ENCODE measurements at places on chromosomes 2 and 18.
A peak's percentile ranks its signal among the peaks of the same experiment; 100 is the strongest.

- peak; percentile 26 for DNase-seq
These were observed 54.3 kb downstream of the VSNL1 start for GRCh38 chr2:17594533-17595401.

DNA sequence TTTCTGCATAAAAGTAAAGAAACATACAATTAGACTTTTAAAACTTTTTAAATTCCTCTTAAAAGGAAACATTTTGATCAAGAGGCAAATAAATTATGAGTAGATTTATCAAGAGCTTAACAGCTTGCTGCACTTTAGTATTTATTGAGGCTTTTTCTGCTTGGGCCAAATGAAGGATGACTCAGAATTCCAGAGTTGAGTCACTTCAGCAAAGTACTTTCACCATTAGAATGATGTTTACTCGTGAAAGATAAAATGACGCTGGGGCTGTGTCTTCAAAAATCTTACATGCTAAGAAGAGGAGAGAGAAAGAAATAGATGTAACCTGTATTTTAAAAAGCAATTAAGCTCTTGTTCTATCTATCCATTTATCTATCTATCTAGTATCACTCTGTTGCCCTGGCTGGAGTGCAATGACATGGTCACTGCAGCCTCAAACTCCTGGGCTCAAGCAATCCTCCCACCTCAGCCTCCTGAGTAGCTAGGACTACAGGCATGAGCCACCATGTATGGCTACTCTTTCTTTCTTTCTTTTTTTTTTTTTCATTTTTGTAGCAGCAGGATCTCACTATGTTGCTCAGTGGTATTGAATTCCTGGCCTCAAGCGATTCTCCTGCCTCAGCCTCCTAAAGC is 75.3 kb upstream of the RIOK3 start:
- peak; percentile 69 for DNase-seq

GRCh38 chr2:73938718-73939352 is 12.2 kb downstream of the DGUOK start:
- DNase-seq = peak; percentile 43

DNA sequence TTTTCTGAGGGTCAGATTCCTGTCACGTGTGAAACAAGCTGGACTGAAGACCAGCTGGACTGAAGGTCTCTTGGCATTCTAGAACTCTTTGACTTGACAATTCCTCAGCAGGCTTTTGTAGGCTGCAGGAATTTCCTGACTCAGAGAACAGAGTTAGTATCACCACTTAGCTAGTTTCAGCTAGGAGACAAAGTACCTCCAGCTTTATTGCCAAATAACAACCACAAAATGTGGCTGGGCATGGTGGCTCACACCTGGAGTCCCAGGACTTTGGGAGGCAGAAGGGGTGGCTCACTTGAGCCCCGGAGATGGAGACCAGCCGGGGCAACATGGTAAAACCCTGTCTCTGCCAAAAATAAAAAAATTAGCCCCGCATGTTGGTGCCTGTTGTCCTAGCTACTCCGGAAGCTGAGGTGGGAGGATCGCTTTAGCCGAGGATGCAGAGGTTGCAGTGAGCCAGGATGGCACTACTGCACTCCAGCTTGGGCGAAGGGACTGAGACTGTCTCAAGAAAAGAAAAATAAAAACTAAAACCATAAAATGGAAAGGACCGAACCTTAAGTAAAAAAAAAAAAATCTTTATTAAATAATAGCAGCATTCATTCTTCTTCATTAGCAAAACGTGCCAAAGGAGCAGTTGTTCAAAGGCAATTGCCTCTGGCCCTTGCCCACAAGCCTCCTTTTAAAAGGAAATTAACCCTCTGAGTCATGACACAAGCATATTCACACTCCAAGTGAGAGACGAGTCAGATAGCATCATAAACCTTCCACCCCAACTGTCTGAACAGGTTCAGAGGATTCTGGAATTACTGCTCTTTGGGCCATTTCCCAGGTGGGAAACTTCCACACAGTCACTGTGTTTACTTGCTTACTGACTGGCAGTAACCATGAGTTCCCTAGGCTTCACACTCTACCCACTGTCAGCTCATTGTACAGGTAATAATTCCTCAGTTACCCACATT is 88.9 kb downstream of the MYL12B start:
- DNase-seq = peak; percentile 22

DNA sequence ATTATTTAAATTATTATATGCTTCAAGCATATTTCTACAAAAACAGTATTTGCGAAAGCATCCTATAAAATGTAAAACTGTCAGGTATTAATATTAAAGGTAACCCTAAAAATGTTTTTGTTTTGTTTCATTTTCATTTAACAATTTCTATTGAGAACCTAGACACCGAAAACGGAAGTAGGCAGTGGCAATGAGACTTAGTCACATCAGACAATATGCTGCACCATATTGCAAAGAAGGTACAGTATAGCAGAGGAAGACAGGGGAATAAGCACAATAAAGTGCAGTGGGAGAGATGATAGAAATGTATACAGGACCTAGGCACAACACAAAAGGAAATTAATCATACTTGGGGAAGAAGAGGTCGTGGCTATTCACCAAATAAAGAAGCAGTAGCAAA is 12.2 kb downstream of the SCN1A start:
- no peak for DNase-seq

DNA sequence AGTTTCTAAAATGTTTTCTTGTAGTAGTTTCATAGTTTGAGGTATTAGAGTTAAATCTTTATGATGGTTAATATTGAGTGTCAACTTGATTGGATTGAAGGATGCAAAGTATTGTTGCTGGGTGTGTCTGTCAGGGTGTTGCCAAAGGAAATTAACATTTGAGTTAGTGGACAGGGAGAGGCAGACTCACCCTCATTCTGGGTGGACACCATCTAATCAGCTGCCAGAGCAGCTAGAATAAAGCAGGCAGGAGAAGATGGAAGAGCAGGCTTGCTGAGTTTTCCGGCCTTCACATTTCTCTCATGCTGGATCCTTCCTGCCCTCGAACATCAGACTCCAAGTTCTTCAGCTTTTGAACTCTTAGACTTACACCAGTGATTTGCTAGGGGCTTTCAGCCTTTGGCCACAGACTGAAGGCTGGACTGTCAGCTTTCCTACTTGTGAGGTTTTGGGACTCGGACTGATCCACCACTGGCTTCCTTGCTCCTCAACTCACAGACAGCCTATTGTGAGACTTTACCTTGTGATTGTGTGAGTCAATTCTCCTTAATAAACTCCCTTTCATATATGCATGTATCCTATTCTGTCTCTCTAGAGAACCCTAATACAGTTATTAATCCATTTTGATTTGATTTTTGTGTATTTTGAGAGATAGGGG is 56.8 kb upstream of the STK39 start:
- no peak for DNase-seq

GRCh38 chr18:25169701-25170100 is 182.3 kb downstream of the ZNF521 start:
- DNase-seq = no peak

DNA sequence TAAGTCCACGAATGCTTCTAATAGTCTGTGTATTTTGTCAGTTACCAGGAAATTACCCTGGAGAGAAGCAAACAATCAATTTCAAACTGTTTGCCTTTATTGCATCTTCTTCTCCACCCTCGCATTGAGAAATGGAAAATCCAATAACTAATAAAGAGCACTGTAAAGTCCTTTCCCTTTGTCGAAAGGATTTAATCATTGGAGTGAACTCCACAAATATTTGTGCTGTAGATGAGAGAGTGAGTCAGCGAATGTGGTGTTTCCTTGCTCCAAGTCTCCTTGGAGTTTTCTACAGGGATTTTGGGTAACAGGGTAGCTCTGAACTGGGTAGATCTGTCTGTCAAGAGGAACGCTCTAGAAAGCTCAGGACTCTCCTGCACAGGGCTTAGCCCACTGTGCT is 240.2 kb downstream of the KCNS3 start:
- peak; percentile 42 for DNase-seq

GRCh38 chr2:200609028-200609614 is 23.3 kb downstream of the AOX1 start:
- DNase-seq = peak; percentile 72

GRCh38 chr2:37870829-37871228 is 54.3 kb upstream of the RMDN2 start:
- DNase-seq = no peak

GRCh38 chr2:113227290-113227689 is 51.4 kb downstream of the PAX8 start:
- DNase-seq = no peak

GRCh38 chr2:219032051-219032745 is 9.1 kb downstream of the CFAP65 start:
- no peak for DNase-seq

DNA sequence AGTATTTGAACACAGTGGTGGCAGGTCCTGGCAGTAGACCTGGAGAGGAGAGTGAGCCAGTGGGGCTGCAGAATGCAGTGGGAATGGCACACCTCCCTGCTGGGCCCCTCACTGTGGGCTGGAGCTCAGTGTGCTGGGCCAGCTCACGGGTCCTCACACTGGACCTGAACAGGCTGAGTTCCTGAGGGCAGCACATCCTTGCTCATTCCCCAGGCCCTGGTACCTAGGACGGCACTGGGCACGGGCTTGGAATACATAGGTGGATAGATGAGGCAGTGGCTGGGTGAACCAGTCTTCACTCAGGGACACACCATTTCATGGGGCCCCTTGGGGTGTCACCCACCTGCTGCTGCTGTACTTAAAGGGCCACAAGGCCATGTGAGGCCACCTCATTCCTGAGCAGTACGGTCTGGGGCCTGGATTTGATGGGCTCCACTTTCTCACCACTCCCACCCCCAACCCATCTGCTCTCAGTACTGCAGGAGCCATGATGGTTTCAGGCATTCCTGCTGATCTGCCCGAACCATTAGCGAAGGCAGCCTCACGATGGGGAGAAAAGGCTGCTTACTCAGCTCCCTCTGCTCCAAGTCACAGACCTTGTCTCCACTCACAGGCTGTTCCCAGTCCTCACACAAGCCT is 4.2 kb downstream of the TMEM177 start:
- no peak for DNase-seq

DNA sequence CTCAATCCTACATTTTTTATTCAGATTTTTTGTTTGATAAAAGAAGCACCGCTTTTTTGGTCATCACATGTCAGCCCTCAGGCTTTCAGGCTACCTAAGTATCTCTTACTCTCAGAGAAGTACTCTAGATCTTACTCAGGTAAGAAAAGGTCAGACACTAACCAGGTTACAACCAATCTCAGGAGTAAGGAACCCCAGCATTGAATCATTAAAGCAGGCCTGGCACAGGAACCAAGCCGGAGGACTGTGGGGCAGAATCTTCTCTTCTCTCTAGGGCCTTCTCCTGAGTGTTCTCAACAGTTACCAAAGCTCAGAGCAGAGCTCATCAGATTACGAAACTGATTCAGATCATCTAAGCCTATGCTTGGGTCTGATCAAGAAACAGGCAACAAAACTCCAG is 28.2 kb downstream of the RBMS1 start:
- no peak for DNase-seq

DNA sequence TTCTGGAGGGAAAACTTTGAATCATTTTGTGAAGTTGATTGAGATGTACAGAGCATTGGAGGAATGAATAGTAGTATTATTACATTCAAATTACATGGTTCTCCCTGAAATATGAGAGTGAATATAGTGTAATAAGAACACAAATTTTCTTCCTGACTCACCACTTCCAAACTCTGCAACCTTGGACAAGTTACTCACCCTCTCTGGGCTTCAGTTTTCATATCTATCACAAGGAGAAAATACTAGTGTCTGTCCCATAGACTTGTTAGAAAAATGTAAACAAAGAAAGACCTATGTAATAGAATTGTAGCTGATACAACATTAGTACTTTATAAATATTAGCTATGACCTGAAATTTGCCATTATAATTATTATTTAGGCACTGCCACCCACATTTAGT is 150.8 kb downstream of the LRRTM1 start:
- no peak for DNase-seq

DNA sequence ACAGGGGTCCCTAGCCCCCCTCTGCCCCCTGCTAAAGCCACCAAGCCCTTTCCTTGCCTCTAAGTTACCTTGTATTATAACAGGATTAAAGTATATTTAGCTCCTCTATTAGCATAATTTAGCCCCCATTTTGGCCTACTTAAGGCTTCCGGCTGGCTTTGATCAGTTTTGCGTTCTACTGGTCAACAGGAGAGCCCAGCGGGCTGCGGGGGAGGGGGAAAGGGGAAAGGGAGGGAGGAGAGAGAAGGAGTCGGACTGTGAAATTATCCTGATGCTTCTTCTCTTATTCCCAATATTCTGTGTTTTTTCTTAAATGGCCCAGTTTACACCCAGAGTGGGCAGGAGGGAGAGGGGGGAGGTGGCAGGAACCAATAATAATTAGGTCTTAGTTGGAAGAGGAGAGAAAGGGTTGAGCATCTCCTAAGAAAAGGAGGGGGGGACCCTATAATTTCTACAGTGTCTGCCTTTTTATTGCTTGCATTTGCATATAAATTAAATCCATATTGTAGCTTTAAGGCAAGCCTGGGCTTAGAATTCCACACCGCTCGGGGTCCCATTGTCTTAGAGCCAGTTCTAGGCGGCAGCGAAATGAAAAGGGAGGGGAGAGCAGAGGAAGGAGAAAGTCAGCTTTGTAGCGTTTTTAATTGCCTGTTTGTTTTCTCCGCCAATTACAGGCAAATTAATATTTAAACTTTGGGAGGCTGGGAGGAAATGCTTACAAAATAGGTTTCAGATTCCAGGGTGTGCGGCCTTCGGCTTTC is 39.6 kb downstream of the EN1 start:
- DNase-seq = no peak

DNA sequence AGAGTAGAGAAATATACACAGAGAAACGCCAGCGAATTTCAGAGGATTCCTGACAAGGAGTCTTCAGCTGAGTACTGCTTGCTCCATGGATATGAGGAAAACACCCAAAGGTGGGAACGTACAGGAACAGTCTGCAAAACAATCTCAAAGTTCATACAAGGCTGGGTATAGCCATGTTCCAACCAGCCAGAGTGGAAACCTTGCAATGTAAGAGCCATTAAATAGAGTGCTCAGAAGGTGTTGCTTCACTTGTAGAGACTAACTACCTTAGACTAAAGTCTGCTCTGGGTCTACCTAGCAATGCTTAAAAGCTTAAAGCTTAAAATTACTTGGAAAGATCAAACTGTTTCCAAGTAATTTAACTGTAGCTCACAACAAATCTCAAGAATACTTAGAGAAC is 6.0 kb downstream of the FANCL start:
- no peak for DNase-seq

GRCh38 chr2:54859416-54859815 is 136.0 kb downstream of the EML6 start:
- DNase-seq = no peak

DNA sequence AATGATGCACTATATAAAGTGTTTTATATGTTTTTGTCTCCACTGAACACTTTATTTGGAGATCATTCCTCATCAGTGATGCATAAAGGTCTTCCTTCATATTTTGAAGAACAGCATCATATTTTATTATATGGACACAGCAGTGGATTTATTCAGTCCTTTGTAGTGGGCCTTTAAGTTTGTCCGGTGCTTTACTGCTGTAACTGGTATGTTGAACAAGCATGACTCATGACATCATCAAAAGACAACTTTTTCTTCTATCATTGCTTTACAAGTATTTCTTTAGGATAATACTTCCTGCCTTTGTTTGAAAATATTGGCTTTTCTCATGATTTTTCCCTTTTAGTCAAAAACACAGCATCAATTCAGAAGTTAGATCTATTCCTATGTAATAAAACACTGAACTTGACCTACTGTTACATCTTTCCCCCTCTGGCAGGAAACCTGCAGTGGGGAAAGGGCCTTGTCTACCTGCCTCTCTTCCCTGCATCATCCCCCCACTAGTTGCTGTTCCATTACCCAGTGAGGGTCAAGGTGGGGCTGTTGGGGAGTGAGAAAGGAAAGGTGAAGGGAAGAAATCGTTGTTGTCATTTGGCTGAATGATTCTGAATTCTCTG is 241.2 kb downstream of the CYP26B1 start:
- DNase-seq = no peak

All from AG08396 (cell line).